Activated T-helper 2 cell treated with anti-CD3 and anti-CD28 coated beads, Interferon-gamma antibody, Interleukin-2, Interleukin-4, amounts not matched to agents 10 μg/mL and 5 μg/mL and 100 μg/mL, durations not matched to agents 14 hours and 24 hours and 36 hours (primary cell): ENCODE measurements at places on chromosomes 5 and 9. TPM values are rescaled to one million over a fixed set of nuclear protein-coding genes. Genes with fewer than 3 reads are reported as not detected.

The GARNL3 gene
- total RNA-seq, result 1.9 and 2.9 TPM in 2 replicates

The ATP10B gene
- total RNA-seq, result not detected in 2 replicates

The CATSPER3 gene
- 0.34 and 0.90 TPM in 2 replicates for total RNA-seq

The GHR gene
- total RNA-seq, result not detected in 2 replicates

The PCDHB10 gene
- not detected in 2 replicates for total RNA-seq

The MEGF10 gene
- not detected in 2 replicates for total RNA-seq

GRCh38 chr5:115586525-115587146 is 15.6 kb downstream of the TICAM2 start:
- DNase-seq, result no peak

DNA sequence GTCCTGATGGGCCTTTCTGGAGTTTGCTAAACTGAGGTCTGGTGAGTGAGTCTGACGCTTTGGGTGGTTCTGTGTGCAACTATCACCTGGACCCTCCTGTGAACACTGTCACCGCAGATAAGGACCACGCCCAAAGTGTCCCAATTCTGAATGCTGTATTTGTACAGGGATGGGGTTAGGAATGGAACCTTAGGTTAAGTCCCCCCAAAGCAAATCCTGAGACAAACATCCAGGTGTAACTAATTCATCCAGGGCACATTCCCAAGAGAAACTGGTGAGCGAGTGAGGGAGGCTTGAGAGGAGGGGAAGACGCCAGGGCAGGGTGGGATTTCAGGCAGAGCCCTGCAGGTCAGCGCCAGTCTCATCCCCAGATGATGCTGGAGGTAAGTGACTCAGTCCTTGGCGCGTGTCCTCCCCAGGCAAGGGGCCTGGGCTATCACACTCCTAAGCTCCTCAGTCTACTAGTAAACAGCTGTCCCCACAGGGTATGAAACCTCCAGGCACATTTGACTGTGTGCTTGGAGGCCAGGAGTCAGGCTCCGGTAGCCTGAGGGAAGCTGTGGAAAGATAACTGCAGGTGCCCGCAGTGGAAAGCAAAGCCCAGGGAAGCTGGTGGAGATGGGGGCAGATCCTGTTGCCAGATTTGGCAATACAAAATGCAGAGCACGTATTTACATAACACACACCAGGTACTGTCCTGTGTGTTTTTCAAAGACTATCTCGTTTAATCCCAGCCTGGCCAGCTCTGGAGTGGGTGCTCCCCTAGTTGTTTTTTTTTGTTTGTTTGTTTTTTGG is 66.7 kb downstream of the IL6ST start:
- DNase-seq, result no peak

DNA sequence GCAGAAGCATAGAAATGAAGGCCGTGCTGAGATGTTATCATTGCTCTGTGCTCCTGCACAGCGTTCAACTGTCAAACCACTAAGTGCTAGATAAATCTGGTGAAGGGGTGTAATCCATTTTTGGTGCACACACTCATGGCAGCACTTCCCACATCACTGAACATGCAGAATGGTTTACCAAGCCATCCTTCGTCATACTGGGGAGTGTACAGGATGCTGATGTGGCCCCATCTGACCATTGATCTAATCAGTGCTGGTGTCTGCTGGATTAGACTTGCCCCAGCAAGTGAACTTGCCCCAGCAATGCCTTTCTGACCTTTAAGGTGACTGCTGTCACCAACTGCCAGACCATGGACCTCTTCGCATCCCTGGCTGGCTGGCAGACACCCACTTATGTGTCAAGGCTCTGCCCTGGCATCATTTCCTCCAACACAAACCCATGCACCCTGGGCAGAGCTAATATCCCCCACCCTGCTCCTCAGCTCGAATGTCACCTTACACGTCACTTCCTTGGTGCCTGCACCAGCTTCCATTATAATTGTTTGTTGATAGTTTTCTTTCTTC is 4.2 kb upstream of the SEMA4D start:
- peak; percentile 70 for DNase-seq

DNA sequence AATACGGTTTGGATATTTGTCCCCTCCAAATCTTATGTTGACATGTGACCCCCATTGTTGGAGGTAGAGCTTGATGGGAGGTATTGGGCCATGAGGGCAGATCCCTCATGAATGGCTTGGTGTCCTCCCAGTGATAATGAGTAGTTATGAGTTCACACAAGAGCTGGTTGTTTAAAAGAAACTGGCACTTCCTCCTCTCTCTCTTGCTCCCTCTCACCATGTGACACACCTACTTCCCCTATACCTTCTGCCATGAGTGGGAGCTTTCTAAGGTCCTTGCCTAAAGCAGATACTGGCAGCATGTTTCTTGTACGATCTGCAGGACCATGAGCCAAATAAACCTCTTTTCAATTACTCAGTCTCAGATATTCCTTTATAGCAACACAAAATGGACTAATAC is 132.0 kb downstream of the PIK3R1 start:
- DNase-seq, result no peak

- DNase-seq, result peak; percentile 44
Measured at GRCh38 chr9:128026773-128027541, 40.2 kb downstream of the NAIF1 start.

GRCh38 chr5:77635067-77635916 is 3.2 kb downstream of the OTP start:
- no peak for DNase-seq

DNA sequence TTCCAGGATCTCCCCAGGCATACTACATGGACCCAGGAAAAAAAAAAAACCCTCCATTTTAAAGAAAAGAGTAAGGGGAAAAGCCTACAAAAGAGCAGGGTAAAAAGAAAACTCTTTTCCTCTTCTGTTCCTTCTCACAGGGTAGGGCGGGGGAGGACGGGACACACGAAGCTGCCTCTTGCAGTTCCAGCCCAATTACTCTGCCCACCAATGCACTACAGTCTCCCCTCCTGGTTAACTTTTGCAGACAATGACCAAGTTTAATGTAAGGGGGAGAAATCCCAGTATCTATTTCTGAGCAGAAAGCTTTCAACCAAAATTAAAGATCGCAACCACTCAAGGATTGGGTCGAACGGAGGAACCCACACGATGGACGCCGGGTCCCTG is 1.3 kb downstream of the BRD3 start:
- DNase-seq, result no peak

- DNase-seq, result no peak
Measured at GRCh38 chr9:105188746-105189145, 55.7 kb upstream of the SLC44A1 start.

DNA sequence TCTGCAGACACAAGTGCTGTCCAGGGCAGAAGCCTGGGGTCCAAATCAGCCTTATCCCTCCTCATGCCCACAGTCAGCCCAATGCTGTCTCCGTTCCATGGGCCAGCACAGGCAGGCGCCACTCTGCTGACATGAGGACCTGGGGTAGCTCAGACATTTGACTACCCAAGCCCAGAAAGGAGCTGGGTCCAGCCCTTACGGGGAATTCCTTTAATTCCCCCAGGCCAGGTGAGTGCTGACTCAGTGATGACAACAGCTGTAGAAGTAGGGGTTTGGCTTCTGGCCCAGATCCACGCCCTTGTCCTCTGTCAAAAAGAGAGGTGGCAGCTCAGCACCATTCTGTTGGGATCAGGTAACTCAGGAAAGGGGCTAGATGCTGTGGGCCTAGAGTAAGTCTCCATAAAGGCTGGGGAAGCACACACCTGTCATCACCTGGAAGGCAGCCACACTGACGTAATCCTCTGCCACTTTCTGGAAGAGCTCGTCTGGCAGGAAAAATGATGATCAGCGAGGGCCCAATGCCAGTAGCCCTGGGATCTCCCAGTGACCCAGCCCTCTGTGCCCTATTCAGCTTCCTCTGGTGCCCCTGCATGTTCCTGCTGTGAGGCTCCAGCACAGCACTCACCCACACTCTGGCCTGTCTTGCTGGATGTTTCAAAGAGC is 1.9 kb downstream of the RAB24 start:
- DNase-seq, result no peak

GRCh38 chr9:122191584-122191983 is 31.9 kb downstream of the MORN5 start:
- no peak for DNase-seq

- DNase-seq, result no peak
Measured at GRCh38 chr5:142821733-142822487, 51.7 kb downstream of the ARHGAP26 start.

GRCh38 chr9:93676310-93677047 is 100.1 kb downstream of the PHF2 start:
- DNase-seq, result no peak

- no peak for DNase-seq
Measured at GRCh38 chr9:14119694-14120514, 194.0 kb downstream of the NFIB start.

GRCh38 chr5:14173377-14174229 is 30.5 kb downstream of the TRIO start:
- no peak for DNase-seq

DNA sequence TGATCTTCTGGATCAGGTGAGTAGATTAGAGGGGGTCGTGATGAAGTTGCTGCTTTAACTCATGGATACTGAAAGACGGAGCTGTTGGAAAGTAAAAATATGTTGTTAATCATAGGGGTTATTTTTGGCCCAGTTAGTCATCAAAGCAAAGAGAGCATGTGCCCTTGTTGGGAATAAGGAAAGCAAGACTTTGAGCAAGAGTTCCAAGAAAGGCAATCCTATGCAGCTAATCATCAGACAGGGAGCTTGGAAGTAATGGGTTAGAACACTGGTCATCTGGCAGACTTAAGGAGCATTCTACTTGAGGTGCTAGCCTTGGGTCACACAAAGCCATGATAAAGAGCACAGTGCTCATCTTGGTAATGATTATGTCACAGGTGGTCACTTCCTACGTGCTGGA is 18.3 kb downstream of the ASPN start:
- DNase-seq, result no peak

- no peak for DNase-seq
Measured at GRCh38 chr9:27496135-27496504, 28.0 kb upstream of the IFNK start.

GRCh38 chr9:127880143-127880542 is 2.7 kb upstream of the AK1 start:
- DNase-seq, result no peak
